ENCODE measurements at places on chromosomes 5 and 9.
A peak's percentile ranks its signal among the peaks of the same experiment; 100 is the strongest.

DNA sequence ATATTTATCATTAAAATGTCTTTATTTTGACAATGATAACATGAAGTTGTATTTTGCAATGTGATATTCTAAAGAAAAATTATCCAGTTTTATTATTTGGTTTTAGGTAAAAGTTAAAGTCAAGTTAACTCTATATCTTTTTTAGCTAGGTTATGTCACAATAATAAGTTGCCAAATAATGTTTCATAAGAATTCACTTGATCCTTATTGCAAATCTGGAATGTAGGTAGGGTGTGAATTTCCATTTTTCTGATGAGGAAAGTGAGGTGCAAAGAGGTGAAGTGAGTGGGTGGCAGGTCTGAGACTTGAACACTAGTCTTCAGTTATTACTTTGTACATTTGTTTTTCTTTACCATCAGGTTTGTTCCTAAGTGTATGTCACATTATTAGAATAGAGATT, 21.5 kb downstream of the SPINK5 start:
- no peak for DNase-seq

- DNase-seq = no peak
Measured at GRCh38 chr9:82695704-82696103, 367.2 kb downstream of the RASEF start.

DNA sequence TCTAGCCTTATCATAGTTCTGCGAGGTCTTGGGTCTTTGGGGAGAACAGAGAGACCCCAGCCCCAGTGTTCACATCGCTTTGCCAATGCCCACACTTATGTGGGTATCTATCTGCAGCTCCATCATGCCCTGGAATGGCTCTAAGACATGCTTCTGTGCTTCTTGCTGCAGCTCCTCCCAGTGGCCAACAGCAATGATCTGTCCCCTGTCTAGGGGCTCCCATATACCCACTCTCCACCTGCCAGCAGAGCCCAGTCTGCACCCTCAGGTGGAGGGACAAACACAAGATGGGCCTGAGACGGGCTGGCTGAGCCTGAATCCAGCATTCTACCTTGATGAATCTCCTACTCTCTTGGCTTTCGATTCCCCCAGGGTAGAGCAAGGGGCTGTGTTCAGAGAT, 14.6 kb upstream of the DAP start:
- no peak for DNase-seq

DNA sequence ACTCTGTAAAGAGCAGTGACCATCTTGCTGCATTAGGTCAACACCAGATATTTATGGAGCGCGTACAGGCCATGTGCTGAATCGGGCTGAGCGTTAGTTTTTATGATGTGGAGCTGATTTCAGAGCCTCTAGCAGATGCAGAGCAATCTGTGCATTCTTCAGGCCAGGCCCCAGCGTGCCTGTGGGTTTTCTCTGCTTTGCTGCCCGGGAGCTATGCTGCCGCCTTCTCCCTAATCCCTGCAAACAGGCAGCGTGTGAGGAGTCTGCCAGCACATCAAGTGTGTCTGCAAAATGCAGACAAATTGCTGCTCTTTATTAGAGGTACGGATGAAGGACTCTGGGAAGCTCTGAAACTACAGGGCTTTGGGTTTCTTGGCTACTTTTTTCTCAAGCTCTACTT, 170.0 kb downstream of the NTRK2 start:
- DNase-seq = peak; percentile 57

- no peak for DNase-seq
Measured at GRCh38 chr5:124873188-124873587, 126.7 kb upstream of the ZNF608 start.

- DNase-seq = no peak
Measured at GRCh38 chr5:171640480-171640879, 145.1 kb upstream of the SMIM23 start.

DNA sequence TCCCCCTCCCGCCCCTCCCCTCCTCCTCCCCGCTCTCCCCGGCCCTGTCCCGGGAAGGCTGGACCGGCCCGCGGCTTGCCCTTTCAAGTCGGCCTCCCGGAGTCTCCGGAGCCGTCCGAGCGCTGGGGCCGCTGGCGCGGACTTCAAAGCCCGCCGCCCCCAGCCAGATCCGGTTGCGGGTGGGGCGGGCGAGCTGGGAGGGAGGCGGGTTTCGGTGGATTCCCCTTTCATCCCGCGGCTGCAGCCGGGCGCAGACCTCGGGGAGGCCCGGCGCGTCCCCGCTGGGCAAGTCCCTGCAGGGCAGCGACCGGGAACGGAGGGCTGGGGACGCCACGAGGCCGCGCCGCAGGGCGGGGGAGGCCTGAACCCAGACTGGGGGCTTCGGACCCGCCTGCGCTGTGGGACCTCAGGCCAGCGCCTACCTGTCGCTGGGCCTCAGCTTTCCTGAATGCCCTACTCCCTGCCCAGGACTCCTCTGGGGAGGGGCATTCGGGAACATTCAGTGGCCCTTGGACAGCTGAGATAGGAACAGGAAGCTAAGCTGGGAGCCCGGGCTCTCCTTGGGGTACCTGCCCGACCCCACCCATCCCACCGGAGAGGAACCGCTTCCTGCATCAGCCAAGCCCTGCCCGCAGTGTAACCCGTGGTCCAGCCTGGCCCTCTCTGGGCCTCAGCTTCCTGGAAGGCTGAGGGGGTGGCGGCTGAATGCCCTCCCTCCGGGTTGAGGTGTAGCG, 23.4 kb downstream of the C9orf50 start:
- DNase-seq = no peak

DNA sequence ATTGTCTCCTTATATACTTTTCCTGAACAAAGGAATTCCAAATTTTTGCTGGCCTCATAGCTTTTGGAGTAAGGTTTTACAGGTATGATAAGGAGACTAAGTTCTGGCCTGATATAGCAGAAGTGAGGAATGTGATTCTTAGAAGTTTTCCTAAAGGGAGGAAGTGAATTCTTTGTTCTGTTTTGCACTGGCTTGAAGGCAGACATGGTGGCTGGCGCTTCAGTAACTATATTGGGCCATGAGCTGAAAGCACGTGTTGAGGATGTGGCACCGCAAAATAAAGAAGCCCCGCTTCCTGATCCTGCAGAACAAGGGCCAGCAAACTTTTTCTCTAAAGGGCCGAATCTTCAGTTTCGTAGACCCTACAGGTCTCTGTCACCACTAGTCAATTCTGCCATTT, 224.2 kb downstream of the SNX18 start:
- DNase-seq = no peak

- peak; percentile 39 for DNase-seq
Measured at GRCh38 chr5:133612249-133612860, at the start of gene FSTL4. Gene FSTL4, minus strand, starts transcription at chr5:133612541.

- DNase-seq = no peak
Measured at GRCh38 chr9:68775003-68775730, 70.1 kb downstream of the PIP5K1B start.
